Vagina (tissue), 2 donors: ENCODE measurements at places on chromosomes 16 and 17.

GRCh38 chr16:24775455-24775854, 46.0 kb downstream of the TNRC6A start:
- DNase-seq: no peak

DNA sequence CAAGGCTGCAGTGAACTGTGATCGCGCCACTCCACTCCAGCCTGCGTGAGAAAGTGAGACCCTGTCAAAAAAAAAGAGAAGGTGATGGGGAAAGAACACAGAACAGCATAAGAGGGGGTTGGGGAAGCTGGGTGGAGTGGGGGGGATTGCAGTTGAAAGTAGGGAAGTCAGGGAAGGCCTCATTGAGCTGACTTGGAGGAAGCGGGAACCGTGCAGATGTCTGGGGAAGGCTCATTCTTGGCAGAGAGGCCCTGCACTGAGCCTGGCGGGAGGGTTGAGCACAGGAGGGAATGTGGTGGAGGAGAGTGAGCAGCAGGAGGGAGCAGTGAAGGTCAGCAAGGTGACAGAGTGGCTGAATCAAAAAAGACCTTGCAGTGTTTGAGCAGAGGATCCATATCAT, 26.9 kb downstream of the IL4R start:
- no peak for DNase-seq

- no peak for DNase-seq
Measured at GRCh38 chr17:56262803-56263202, 109.5 kb downstream of the ANKFN1 start.

DNA sequence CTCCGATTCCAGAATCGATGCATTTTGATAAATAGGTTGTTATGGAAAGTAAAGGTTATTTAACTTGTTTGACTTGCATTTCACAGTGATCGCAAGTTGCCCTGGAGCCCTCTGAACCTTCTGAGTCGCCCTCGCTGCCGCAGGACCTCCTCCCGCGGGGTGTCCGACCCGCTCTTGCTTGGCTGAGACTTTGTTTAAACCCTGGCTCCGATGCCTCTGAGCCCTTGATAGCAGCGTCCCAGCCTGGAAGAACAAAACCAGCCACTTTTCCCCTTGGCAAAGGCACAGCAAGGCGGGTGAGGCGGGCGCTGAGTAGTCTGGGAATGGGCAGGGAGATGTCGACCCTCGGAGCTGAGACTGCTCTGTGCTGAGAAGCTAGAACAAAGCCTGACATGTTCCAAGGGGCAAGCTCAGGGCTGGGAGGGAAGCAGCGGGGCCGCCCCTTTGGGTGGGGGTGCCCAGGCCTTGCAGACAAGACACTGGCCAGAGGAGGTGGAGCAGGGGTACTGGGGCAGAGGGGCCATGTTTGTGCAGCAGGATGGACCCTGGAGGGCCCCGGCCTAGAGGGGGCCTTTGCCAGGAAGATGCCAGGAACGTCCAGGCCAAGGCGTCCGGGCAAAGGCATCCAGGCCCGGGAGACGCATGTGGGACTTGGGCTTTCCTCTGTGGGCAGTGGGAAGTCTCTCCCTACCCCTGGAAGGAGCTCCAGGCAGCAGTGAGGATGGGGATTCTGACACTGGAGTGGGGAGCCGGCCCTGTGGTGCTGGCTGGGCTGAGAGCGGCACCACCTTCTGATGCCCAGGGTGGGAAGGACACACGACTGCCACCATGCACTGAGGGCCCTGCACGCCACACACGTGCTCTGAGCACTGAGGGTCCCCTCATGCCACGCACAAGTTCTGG, 30.3 kb upstream of the CDH15 start:
- DNase-seq: no peak

DNA sequence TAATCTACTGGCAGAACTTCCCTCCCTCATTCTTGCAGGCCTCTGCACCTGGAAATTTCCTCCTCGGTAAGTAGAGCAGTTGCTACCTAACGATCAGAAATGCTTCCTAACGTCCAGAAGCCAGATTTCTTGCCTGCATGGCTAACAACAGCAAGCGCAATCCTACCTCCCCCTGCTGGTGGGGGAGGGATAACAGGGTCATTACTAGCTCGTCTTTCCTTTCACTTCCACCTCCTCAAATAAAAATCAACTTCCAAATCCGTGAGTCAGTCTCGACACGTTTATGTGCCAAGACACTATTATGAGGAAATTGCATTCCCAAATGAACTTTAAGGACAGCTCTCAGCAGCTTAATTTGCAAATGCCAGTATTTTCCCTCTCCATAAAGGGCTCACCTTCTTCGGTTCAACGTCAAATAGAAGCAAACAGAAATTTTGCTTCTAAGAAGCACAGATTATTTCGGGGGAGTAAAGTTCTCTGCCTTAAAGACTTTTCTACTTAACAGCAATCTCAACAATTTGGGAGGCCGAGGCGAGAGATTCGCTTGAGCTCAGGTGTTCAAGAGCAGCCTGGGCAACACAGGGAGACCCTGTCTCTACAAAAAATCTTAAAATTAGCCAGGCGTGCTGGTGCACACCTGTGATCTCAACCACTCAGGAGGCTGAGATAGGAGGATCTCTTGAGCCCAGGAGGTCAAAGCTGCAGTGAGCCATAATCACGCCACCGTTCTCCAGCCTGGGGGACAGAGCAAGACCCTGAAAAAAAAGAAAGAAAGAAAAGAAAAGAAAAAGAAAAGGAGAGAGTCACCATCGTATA, 188.6 kb upstream of the PSMD7 start:
- DNase-seq: no peak

- no peak for DNase-seq
Measured at GRCh38 chr17:38947189-38947588, 20.0 kb downstream of the FBXO47 start.

- DNase-seq: no peak
Measured at GRCh38 chr16:23595246-23595950, 718 bp downstream of the NDUFAB1 start.
